Aortic smooth muscle cell (primary cell): ENCODE measurements at places on chromosomes 1 and 21. TPM values are rescaled to one million over a fixed set of nuclear protein-coding genes. Genes with fewer than 3 reads are reported as not detected.

The NID1 gene
- total RNA-seq: 49.8 and 64.9 TPM in 2 replicates

The FAM131C gene
- 0.31 and 0.53 TPM in 2 replicates for total RNA-seq

The FAM110D gene
- total RNA-seq: under 0.01 and 0.06 TPM in 2 replicates

The CGN gene
- under 0.01 and 0.06 TPM in 2 replicates for total RNA-seq

The ITLN2 gene
- not detected in 2 replicates for total RNA-seq

The ATAD3C gene
- total RNA-seq: 0.56 and 0.66 TPM in 2 replicates

The SLC9C2 gene
- not detected in 2 replicates for total RNA-seq

The KLHDC8A gene
- not detected in 2 replicates for total RNA-seq

The TRIM17 gene
- total RNA-seq: 0.12 and 0.13 TPM in 2 replicates

The MROH9 gene
- total RNA-seq: 0.06 and 0.13 TPM in 2 replicates

The DCST1 gene
- total RNA-seq: not detected in 2 replicates

The C21orf58 gene
- total RNA-seq: 3.4 and 6.2 TPM in 2 replicates

The LENEP gene
- total RNA-seq: 0.66 and 0.99 TPM in 2 replicates

The KCNT2 gene
- 2.2 and 4.2 TPM in 2 replicates for total RNA-seq

The NPHS2 gene
- not detected in 2 replicates for total RNA-seq

The GJB5 gene
- not detected in 2 replicates for total RNA-seq

The IRF6 gene
- 4.4 and 15.7 TPM in 2 replicates for total RNA-seq

The TDRD5 gene
- not detected in 2 replicates for total RNA-seq

The CITED4 gene
- 6.1 and 6.2 TPM in 2 replicates for total RNA-seq

The SPATA46 gene
- not detected in 2 replicates for total RNA-seq

The PLEKHA6 gene
- total RNA-seq: 0.31 and 1.5 TPM in 2 replicates

The SCAMP3 gene
- total RNA-seq: 47.4 and 58.7 TPM in 2 replicates

The UBE2U gene
- 0.06 TPM in 1 of 2 replicates, not detected in the other for total RNA-seq

The ADORA3 gene
- 0.06 and 0.13 TPM in 2 replicates for total RNA-seq

The LRRC7 gene
- total RNA-seq: not detected in 2 replicates

The PGLYRP4 gene
- total RNA-seq: not detected in 2 replicates

The KIAA1614 gene
- total RNA-seq: 6.9 and 7.6 TPM in 2 replicates

The F11R gene
- 4.2 and 11.6 TPM in 2 replicates for total RNA-seq

The MPZ gene
- 1.6 and 1.7 TPM in 2 replicates for total RNA-seq

The ZNF683 gene
- total RNA-seq: not detected in 2 replicates

The DFFB gene
- 5.8 and 7.0 TPM in 2 replicates for total RNA-seq

The BSND gene
- not detected in 2 replicates for total RNA-seq

The CD84 gene
- total RNA-seq: under 0.01 TPM in 1 of 2 replicates, not detected in the other

The SPRR1B gene
- not detected in 2 replicates for total RNA-seq

The PTPN7 gene
- not detected in 2 replicates for total RNA-seq

The RASSF5 gene
- total RNA-seq: 0.40 and 1.3 TPM in 2 replicates

The KIF17 gene
- 0.13 and 0.19 TPM in 2 replicates for total RNA-seq

The COL8A2 gene
- 5.7 and 5.9 TPM in 2 replicates for total RNA-seq

The CELA2B gene
- total RNA-seq: 0.13 TPM in 1 of 2 replicates, not detected in the other

The COL11A1 gene
- not detected in 2 replicates for total RNA-seq

The TUFT1 gene
- 3.0 and 4.1 TPM in 2 replicates for total RNA-seq

The PWP2 gene
- total RNA-seq: 2.6 and 3.0 TPM in 2 replicates

The CDA gene
- total RNA-seq: 0.12 TPM in 1 of 2 replicates, not detected in the other

The GPR89B gene
- 14.9 and 15.6 TPM in 2 replicates for total RNA-seq

The UMODL1 gene
- total RNA-seq: not detected in 2 replicates

The SLAMF6 gene
- total RNA-seq: under 0.01 TPM in 1 of 2 replicates, not detected in the other

The CLDN17 gene
- total RNA-seq: not detected in 2 replicates

The LRRC39 gene
- total RNA-seq: 0.40 and 0.56 TPM in 2 replicates

The NBPF1 gene
- 36.1 and 42.5 TPM in 2 replicates for total RNA-seq

The OR2T29 gene
- total RNA-seq: 0.06 TPM in 1 of 2 replicates, not detected in the other

The SLC35F3 gene
- total RNA-seq: not detected in 2 replicates

The ISG20L2 gene
- total RNA-seq: 7.7 and 7.8 TPM in 2 replicates

The FOXO6 gene
- total RNA-seq: 0.06 and 0.13 TPM in 2 replicates

The RNU1-4 gene
- 565 and 1,390 TPM in 2 replicates for total RNA-seq

The MAP3K21 gene
- total RNA-seq: not detected in 2 replicates

The CAMK2N1 gene
- 6.9 and 8.2 TPM in 2 replicates for total RNA-seq
